NCI-H524 (cell line): ENCODE measurements at places on chromosomes 5 and 9.

- no peak for DNase-seq
These were observed 143.3 kb downstream of the NTRK2 start for GRCh38 chr9:84812847-84813246.

DNA sequence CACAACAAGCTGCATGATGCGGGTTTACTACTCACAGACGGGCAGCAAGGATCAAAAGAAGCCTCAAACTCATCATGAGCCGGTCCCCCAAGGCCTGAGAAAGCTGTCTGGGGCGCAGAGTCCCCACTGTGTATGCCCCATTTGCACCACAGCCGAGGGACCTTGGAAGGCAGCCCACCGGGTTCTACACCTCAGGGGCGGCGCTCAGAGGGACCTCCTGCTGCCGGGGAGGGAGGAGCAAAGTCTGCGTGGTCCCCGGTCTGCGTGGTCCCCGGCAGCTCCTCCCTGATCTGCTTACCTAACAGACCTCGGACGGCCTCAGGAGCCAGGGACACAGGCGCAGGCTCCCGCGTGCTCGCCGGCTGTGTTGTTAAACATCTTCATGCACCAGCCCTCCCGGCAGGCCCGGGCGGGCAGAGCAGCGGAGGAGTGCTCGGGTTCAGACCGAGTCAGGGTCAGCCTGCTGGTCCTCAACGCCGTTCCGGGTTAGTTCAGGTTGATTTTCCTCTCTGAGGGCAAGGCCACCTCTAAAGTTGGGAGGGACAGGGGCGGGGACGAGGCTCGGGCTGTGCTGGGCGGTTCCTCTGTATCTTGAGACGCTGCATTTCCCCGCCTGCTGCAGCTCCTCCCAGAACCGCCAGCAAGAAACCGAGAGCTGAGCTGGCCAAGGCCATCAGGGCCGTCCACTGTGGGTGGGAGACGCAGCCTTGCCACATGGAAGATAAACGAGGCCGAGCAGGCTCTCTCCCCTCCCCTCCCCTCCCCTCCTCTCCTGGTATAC, 74.6 kb downstream of the MRPL36 start:
- DNase-seq, result no peak

DNA sequence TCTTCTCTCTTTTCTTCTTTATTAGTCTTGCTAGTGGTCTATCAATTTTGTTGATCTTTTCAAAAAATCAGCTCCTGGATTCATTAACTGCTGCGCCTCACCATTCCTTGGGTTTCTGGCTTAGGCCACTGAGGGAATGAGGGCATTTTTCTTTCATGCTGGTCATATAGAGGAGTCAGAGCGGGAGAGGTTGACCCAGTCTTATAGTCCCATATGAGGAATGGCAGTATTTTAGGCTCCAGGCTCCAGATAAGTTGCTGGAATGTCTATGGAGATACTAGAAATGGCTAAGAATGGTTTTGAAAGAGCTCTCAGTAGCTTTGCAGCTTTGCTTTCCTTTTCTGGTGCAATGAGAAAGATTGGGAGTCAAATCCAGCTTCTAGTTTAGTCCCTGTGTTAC, 58.2 kb downstream of the GALNT10 start:
- DNase-seq, result no peak

DNA sequence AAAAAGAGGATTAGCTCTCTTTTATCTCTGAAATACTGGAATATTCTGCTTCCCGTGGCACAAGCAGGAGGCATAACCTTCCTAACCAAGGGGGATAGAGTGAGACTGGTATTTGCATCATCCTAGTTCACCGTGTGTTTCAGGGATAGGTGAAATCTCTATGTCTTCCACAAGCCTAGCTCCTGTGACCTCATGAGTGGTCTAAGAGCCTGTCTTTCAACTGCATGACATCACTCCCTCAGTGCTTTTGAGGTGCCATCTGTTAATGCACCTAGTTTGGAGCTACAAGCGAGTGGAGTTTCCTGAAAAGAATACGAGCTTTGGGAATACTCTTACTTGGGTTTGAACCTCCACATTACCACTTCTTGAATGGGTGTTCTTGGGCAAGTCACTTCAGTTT, 181.8 kb downstream of the PAPPA start:
- no peak for DNase-seq

DNA sequence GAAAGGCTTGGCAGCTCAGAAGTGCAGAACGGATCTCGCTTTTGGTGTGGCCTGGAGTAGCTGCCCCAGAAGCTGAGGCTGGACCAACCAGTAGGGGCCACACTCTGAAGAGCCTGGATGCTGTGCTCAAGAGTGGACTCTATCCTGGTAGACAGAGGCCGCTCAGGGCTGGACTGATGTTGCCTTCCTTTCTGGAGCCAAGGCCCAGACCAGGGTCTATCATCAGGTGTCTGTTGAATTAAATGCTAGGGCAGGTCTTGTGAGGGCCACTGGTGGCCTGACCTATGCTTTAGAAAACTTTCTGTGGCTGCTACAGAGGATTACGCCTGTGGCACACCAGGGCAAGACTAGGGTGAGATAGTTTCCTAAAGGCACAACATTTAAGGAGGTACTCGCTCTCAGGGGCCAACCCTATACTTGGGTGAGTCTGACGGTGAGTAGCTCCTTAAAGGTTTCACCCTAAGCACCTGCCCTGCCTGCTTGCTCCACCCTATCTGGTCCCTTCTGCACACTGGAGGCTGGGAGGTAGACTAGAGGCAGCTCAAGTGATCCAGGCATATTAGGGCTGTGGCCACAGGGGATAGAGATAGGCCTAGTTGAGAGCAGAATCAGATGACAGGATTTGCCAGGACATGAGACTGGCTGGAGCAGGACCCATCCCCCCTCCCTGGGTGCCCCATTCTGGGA, 9.8 kb upstream of the IRF1 start:
- no peak for DNase-seq
